Stimulated activated CD4-positive, alpha-beta T cell treated with anti-CD3 and anti-CD28 coated beads, Interleukin-2, amount 100 ng/mL, for 24 hours (primary cell): ENCODE measurements at places on chromosomes 13 and 19.

GRCh38 chr19:19304186-19304965 lies 15.9 kb downstream of the SUGP1 start:
- no peak for DNase-seq

DNA sequence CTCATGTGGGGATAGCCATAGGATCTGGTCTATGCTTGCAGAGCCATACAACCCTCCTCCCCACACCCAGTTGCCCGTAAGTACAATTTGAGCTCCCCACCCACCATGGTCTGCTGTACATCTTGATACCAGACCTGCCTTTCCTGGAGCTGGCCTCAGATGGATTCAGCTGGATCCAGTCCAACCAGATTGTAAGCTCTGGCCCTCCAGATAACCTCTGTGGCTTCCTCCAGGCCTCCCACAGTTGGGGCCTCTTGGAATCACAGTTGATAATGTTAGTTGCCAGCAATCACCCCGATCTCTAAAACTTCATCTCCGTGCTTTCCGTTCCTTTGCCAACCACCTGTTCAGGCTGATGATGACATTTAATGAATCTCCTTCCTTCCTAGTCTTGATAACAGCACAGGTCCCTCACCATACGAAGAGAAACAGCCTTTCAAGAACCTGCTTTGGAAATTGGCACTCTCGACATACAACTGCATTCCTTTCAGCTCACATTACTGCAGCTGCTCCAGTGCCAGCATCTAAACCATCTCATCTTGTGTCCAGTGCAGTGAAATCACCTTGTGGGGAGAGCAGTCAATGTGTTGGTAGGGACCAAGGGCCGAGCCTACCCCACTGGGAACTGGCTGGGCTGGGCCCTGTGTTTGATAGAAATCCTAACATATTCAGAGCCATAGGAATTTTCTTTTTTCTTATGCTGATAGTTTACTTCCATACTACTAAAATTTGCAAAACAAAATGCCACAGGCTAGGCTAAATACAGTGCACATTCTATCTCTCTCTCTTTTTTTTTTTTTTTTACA lies 15.1 kb upstream of the FOXO1 start:
- no peak for DNase-seq

DNA sequence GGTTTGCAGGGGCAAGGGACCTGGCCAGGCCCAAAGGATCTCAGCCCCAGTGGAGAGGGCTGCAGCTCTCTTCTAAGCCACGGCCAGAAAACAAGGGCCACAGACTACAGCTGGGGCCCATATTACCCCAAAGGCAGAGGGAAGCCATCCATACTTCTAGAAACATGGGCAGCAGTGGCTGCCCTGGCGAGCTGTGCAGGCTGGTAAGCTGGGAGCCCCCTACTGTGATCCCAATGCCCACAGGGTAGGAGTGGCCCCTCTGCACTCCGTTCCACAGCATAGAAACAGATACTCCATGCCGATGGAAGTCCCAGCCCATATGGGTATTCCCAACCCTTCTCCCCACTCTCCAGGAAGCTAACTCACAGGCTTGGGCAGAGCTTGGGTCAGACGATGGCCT lies 25.1 kb downstream of the VSTM2B start:
- no peak for DNase-seq

DNA sequence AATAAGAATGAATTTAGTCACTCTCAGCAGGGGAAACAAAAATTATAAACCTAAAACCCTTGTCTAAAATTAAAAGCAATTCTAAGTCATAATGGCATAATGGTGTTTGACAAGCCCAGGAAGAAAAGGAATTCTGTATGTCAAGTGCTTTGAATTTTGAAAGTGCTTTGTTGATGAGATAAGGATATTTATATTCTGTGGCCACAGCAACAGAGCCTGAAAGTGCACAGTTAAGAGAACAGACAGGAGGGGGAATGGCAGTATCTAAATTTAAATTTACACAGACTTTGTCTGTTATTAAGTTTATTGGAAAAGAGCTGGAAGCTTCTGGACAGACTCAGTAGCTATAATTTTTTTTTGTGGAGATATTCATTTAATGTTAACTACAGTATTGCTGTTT lies 69.8 kb downstream of the OLFM4 start:
- DNase-seq = no peak

DNA sequence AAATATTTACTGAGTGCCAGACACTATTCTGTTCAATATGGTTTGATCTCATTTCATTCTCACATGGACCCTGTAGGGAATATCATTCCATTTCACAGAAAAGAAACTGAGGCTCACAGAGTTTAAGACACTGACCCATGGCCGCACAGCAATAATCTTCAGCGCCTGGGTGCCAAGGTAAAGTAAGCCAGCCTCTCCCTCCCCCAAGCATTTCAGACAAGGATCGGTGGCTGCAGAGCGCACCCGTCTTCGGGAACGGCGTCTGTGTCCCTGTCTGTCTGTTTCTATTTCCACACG lies 4.3 kb upstream of the PDE4A start:
- DNase-seq = no peak

- no peak for DNase-seq
These were observed 24.3 kb downstream of the PEPD start for GRCh38 chr19:33497131-33497777.
